Upper lobe of right lung (tissue), 1 donor: ENCODE measurements at places on chromosomes 7 and 10. TPM values are rescaled to one million over a fixed set of nuclear protein-coding genes. Genes with fewer than 3 reads are reported as not detected.

- peak; percentile 68 for DNase-seq
Observed at GRCh38 chr7:142556740-142557139, 192.5 kb upstream of the PRSS1 start.

DNA sequence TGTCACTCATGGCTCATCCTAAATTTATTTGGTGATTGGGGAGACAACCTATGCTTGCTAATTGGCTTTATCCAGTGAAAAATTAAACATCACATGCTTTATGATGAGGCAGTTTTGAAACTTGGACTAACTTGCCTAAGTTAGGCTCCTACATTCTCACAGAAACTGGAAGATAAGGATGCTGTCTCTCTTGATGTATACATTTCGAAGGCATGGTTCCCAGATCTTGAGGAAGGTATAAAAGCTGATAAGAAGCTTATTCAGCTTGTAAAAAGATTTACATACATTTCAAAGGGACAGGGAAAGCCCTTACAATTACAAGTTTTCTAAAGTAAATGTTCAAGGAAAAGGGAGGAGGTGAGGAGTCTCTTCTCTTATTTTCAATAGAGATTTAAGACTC lies 561.7 kb downstream of the IPMK start:
- no peak for DNase-seq

- peak; percentile 61 for DNase-seq
Observed at GRCh38 chr10:43043773-43044447, 33.0 kb upstream of the RET start.

GRCh38 chr7:45975367-45975766 lies 54.3 kb upstream of the IGFBP3 start:
- no peak for DNase-seq

GRCh38 chr7:95476072-95476847 lies 9.5 kb upstream of the ASB4 start:
- DNase-seq, result no peak

GRCh38 chr7:94683066-94683465 lies 27.1 kb upstream of the SGCE start:
- DNase-seq, result no peak

GRCh38 chr7:15862016-15862780 lies 175.7 kb upstream of the MEOX2 start:
- no peak for DNase-seq

DNA sequence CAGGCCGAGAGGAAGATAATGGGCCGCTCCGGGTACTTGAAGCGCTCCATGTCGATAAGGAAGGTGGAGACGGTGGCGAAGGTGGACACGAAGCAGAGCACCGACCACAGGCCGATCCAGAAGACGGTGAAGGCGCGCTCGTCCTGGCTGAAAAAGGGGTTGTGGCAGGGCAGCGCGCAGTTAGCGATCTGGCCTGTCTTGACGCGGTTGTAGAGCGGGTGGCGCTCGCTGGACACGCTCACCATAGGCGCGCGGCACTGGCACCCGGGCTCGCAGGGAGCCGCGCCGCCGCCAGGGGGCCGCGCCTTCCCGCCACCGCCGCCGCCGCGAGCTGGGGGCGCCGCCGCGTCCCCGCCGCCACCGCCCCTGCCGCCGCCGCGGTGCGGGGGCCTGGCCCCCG lies 1.6 kb downstream of the FZD8 start:
- DNase-seq, result peak; percentile 87

DNA sequence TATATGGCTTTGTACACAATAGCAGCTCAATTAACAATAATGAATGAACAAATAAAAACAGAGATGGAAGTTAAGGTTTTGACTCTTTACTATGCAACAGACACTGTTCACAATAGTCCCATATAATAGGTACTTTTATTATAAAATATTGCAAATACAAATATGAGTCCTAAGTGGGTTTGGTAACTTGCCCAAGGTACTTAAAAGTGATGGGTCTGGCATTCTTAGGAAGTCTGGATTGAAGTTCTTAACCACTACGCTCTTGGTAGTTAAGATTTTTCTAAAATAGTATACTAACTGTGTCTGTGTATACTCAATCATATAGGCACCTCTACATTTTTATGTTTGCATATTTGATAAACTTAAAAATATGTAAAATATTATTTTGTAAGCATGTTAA lies 55.5 kb downstream of the HGF start:
- no peak for DNase-seq

DNA sequence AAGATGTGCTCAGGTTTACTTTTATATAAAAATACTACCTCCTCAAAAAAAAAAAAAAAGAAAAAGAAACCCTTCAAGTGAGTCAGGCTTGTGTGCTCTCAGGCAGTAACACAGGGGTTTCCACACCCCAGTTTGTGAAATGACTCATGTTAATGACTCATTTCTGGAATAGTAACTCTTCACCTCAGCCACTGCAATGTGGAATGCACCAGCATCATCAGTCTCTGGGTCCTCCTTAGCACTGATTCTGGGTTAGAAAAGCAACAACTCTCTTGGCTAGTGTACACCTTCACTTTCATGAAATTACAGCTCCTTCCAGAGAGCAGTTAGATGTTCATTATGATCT lies 110.6 kb downstream of the EMX2 start:
- no peak for DNase-seq

- DNase-seq, result no peak
Observed at GRCh38 chr10:48542471-48543181, 62.2 kb downstream of the ARHGAP22 start.

- no peak for DNase-seq
Observed at GRCh38 chr7:118013252-118014010, 140.2 kb upstream of the CTTNBP2 start.

- DNase-seq, result no peak
Observed at GRCh38 chr7:101112233-101112632, 14.7 kb upstream of the SERPINE1 start.

- DNase-seq, result no peak
Observed at GRCh38 chr10:86786368-86786767, 29.9 kb downstream of the BMPR1A start.

GRCh38 chr7:149489391-149490024 lies 8.1 kb downstream of the ZNF746 start:
- no peak for DNase-seq

GRCh38 chr7:127885843-127886242 lies 145.4 kb downstream of the LRRC4 start:
- no peak for DNase-seq

- no peak for DNase-seq
Observed at GRCh38 chr7:93860261-93860660, 30.3 kb downstream of the TFPI2 start.

GRCh38 chr10:55550236-55550635 lies 749.2 kb upstream of the PCDH15 start:
- no peak for DNase-seq

GRCh38 chr10:16960551-16960950 lies 143.3 kb upstream of the RSU1 start:
- no peak for DNase-seq

DNA sequence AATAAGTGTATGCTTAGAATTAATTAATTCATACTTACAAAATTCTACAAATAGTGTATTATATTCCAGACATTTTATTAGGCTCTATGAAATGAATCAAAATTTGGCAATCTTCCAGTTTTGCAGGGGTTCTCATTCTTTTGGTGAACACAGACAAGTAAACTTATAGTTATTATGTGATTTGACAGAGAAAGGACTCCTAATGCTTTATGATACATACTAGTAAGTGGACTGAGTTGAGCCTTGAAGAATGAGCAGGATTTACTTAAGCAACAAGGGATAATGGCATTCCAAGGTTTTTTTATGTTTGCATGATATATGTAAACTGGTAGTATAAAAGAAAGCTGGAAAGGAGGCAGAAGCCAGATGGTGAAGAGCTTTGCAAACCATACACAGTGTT lies 145.7 kb upstream of the FERD3L start:
- DNase-seq, result no peak

DNA sequence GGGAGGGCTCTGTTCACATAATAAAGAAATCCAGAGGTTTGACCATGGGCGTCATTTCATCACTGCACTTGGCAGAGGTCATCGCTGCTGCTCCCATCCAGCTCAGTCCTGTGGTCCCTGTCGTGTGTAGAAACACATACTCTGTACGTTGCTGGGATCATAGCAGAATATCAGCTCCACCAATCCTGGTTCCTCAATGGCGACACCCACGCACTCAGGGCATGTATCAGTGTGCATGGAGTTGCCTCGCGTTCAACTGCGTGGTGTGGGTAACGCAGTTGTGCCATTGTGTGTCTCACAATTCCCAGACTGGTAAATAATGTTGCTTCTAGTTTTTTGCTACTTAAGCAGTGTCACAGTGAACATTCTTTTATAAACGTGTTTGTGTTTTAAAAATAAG lies 111.1 kb downstream of the LHPP start:
- no peak for DNase-seq

- DNase-seq, result no peak
Observed at GRCh38 chr10:72888151-72888638, 5.3 kb upstream of the OIT3 start.

DNA sequence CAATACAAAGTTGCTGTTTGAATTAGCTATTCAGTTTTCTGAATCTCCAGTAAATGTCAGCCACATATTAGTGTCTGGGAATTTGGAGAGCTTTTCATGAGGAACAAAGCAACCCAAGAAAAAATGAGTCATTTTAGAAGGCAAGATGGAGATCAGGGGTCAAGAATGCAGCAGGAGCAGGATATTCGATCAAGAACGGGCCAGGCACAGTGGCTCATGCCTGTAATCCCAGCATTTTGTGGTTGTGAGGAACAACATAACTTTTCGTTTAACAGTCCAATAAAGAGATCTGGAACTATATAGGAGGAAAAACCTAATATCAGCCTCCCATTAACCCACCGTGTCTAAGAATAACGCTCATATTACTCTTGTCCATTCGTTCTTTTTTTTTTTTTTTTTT lies 600.5 kb downstream of the MAGI2 start:
- no peak for DNase-seq

GRCh38 chr10:92328993-92329392 lies 38.0 kb downstream of the MARCHF5 start:
- no peak for DNase-seq

DNA sequence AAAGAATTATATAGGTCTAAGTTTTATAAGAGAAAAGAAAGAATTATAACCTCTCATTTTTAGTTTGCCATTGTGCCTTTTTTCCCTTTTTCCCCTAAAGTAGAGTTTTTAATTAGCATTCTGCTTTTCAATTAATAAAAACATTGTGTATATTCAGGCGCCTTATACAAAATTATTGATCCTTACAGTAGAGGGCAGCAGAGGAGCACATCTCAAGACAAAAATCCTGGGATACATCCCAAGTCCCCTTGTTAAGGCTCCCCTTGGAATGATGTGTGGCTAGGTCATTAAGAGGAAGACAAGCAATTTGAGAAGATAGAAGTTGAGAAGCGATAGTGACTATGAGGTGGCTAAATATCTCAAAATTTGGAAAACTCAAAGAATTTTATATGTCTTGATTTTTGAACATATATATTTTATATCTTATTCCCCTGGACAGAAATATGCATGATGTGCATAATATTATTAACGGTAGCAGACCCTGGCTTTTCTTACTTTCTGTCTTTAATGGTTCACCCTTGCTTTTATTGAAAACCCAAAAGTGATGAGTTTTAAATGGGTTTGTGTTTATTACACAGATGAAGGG lies 19.1 kb upstream of the TPK1 start:
- DNase-seq, result no peak

- DNase-seq, result no peak
Observed at GRCh38 chr7:70040970-70041766, 442.9 kb downstream of the AUTS2 start.

DNA sequence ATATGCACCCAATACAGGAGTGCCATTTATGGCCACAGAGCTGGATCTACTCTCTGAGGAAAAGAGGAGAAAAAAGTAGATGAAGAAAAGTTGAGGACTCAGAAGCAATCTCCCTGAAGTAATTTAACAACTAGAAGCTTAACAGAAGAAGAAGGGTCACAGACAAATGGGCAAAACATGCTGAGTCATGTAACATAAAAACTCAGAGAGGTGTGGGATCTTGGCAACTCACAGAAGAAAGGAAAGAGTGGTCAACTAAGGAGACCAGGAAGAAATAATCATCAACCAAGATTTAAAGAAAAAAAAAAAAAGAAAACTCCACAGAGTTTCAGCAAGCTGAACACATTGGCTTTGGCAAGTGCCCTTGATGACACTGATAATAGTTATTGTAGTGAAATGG lies 51.8 kb upstream of the BET1 start:
- DNase-seq, result no peak

GRCh38 chr7:6271694-6272440 lies 557 bp downstream of the CYTH3 start:
- DNase-seq, result no peak

DNA sequence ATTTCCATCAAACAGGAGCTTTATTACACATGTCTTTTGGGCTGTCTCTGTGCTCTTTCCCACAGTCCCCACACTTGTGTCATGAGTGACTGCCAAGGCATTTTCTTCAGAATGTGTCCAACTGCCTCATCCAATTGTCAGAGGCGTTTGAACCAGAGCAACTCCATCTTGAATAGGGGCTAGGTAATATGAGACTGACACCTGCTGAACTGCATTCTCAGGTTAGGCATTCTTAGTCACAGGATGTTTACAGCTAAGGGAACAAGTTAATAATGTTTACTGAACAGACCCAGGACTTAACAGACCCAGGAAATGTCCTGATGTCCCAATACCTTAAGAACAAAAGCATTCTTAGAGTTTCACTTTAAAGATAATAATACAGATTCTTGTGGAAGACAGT lies 595.5 kb downstream of the REEP3 start:
- no peak for DNase-seq

DNA sequence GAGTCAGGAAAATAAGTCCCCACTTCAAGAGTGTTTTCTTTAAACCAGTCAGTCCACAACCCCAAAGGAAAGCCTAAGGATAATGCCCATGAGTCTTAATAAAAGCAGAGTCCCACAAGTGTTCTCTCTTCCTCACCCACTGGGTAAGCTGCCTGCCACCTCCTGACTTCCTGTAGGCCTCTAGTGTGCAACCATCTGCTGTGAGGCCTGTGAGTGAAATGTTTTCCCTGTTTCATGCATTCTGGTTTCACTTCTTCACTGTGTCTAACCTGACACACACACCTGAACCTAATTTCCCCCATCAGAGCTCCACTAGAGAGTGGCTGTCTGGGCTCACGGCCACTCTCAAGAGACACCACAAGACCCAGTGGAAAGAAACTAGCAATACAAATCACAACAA lies 38.9 kb upstream of the GDF10 start:
- DNase-seq, result no peak

Gene TAS2R3
- 1.6 TPM for total RNA-seq

Gene ARHGEF35
- 11.5 TPM for total RNA-seq

Gene IFT22
- 16.2 TPM for total RNA-seq

Gene SEMA3C
- total RNA-seq, result 37.2 TPM

Gene HOXA6
- total RNA-seq, result 6.5 TPM

Gene UTF1
- not detected for total RNA-seq

Gene SFRP4
- 6.7 TPM for total RNA-seq

Gene PANK1
- total RNA-seq, result 8.0 TPM

Gene POLR1F
- 11.5 TPM for total RNA-seq

Gene DNAJC12
- total RNA-seq, result 1.6 TPM

Gene PDCD4
- 48.6 TPM for total RNA-seq

Gene ANXA8
- total RNA-seq, result 39.5 TPM
